ENCODE measurements at places on chromosomes 6 and 20.

GRCh38 chr6:138439546-138439945 is 35.5 kb downstream of the HEBP2 start:
- no peak for DNase-seq

GRCh38 chr20:49700411-49701185 is 13.1 kb downstream of the B4GALT5 start:
- no peak for DNase-seq

- no peak for DNase-seq
These were observed 1078.4 kb downstream of the KIF16B start for GRCh38 chr20:15494851-15495250.

DNA sequence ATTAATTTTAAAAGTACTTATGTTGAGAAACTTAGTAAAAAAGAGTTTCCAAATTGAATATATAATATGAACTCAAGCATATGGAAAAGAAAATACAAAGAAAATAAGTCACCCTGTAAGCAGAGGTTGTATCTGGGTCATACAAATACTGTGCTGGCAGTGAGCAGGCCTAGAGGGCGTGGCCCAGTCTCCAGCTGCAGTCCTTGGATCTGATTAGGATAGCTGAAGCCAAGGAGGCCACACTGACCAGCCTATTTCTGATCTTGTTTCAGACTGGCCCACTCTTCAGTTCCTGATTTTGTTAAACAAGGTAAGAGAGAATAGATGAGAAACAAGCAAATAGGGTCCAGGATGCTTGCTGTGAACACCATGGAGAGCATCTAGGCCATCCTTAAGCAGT is 228.8 kb downstream of the EPM2A start:
- no peak for DNase-seq

DNA sequence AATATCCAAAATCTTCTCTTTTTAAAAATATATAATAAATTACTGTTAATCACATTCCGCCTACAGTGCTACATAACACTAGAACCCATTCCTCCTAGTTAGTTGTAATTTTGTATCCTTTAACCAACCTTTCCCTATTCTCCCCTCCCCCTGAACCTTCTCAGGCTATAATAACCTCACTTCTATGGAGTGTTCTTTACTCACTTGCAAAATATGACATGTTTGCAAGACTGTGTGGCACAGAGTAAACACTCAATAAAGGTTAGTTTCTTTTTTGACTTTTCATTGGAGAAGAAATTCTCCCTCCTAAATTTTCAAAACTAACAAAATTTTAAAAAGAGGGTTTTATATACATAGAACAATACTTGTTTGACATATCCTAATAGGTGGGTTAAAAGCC is 147.0 kb downstream of the FOXA2 start:
- no peak for DNase-seq

DNA sequence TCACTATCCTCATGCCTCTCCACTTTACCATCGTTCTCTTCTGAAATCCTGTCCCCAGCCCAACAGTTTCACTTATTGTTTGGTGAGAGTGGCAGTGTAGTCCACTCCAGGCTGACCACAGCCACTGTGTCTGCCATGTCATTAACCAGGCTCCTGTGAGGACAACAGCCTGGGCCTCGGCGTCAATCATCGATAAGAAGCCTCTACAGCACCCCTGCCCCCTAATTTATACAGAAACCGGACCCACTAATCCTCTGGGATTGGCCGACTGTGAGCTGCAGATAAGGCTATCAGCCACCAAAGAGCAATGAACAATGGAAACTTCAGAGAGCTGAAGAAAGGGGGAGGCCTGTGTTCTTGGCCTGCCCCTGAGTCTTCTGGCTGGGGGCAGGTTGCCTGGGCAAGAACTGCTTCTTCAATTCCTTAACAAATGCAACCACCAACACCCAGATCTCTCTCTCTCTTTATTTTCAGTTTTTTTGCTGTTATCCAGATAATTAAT is 3.4 kb downstream of the EGFL8 start:
- DNase-seq: no peak

- no peak for DNase-seq
These were observed 11.0 kb downstream of the C6orf118 start for GRCh38 chr6:165298402-165298801.

- DNase-seq: no peak
These were observed 247.8 kb downstream of the RNF144B start for GRCh38 chr6:18634912-18635311.

- DNase-seq: no peak
These were observed 19.4 kb upstream of the SIRPA start for GRCh38 chr20:1875762-1876161.

DNA sequence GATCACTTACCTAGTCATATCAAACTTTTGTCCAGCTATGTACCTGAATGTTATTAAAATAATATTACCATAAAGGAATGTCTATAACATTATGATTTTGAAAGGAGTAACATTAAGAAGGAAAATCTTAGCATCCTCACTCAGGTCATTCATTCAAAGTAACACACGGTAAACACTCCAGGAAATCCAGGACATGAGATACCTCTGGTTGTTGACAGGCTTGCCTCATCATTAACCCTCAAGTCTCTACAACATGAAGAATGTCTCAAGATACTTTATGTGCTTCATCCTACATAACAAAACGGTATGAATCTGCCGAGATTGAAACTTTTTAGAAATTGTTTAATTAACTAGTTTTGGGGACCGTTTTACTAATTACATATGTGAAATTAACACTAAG is 690 bp upstream of the FILIP1 start:
- no peak for DNase-seq

GRCh38 chr6:89260832-89261231 is 43.7 kb upstream of the GABRR1 start:
- no peak for DNase-seq

DNA sequence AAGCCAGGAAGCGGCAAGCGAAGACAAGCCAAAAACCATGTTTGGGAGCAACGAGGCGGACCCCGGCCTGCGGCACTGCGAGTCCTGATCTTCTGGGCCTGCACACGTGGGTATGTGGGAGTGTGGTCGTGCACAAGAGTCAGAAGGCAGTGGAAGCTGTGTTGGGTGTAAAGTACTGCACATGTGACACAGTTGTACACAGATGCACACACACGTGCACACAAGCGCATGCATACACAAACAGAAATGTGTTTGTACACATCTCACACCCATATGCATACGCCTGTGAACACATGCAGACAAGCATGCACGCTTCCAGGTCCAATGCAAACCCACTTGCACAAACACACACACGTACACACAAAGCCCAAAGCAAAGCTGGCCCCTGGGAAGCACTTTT is 52.6 kb upstream of the SLCO4A1 start:
- no peak for DNase-seq

DNA sequence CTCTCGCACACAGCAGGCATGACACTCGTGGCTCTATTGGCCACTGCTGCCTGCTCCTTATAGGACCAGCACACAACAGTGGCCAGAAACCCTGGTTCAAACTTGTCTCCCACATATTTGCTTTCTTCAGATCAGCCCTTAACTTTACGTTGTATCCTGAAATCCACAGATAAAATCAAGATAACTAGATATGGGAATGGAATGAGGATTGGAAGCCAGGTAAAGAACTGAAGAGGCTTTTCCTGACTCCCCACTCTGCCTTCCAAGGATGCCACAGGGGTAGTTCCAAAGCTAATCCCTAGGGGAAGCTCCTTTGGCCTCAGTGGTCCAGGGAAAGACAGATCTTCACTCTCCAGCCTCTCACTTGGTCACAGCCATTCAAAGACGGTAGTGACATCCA is 86.5 kb downstream of the INSM1 start:
- no peak for DNase-seq

DNA sequence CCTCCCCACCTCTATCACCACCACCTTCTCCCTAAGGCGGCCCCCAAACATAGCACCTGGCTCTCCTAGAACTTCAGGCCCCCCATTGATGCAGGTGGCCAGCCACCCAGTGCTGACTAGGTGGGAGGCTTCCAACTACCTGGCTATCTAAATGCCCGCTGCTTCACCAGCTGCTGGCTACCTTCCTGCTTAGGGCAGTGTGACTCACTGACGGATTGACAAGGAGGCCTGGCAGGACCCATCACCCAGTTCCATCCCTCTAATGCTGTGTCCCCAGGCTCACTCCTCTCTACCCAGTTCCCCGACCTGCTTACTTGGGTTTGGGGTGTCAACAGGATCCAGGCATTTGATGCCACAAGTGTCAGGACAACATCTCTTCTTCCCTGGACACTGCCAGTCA is 1.1 kb downstream of the SLPI start:
- DNase-seq: no peak

- DNase-seq: no peak
These were observed 21.1 kb downstream of the BMP6 start for GRCh38 chr6:7747016-7747415.

DNA sequence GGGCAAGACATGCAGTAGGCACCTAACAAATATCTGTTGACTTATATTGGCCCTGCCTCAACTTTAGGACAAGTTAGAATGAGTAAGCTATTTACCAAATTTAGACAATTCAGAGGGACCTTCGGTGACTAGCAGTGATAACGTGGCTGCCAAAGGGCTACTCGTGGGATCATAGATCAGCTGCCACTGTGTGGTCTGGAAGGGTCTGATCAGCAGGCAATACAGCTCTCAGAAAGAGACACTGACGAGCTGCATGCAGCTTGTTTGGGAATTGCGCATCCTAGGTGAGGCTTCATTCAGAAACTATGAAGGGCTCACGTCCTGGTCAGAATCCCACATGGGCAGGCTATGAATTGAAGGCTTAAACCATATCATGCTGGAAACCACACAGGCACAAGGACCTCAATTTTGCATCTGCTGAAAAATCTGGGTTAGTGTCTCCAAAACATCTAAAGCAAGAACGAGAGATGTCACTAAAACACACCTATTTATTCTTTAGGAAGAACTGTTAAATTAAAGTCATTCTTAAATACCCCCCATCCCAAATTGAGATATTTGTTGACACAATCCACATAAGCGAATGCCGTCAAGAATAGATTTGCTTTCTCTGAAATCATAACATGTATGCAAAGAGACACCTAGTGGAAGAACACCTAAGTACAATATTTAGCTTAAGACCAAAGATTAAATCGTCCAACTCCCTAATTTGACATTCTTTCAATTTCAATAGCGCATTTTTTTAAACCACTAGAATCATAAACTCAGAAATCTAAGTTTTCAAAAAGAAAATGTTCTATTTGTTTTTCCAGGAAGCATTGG is 79.6 kb downstream of the IPCEF1 start:
- no peak for DNase-seq

DNA sequence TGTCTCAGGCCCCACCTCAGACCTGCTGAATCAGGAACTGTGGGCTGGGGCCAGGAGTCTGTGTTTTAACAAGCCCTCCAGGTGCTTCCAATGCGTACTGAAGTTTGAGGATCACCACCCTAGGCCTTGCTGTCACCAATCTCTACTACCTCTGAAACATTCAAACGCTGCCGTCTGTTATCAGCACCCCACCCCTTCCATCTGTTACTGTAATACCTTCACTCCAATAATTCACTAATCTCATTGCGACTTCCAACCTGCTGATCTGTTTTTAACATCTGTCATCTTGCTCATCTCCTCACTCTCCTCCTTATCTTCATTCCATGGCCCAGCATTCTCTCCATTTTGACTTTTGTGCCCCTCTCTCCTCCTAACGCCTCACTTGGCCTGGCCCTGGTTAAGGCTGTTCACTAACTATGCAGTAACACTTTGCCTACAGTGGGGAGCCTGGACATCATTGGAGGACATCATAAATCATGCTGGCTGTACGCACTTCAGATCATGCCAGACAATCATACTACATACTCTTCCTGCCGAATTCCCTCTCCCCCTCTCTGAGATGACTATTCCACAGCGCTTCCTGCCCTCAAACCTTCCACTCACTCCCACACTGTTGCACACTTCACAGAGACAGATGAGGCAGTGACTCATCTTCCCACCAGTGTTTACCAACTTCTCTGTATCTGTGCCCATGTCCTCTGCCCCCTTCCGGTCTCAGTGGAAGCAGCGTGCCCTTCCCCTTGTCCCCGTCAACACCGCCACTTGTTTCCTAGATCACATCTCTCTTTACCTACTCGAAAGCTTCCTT is 3.0 kb upstream of the GUCA1B start:
- no peak for DNase-seq

DNA sequence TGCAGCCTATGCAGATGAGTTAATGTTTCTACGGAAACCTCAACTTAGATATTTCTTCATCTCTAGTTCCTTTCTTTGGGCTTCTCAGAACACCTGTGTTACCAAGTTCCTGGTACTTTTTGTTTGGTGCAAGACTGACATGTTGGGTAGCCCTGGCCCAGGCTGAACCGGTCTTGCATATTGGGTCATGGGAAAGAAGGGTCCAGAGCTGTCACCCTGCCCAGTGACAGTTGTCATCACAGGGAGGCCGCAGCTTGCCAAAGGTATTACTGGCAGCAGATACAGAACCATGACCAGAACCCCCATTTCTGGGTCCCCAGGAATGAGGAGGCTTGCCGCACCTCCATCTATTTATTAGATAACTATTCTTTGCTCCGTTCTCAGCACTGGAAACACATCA is 40.2 kb downstream of the PDYN start:
- DNase-seq: no peak

All from ureter (tissue), 1 donor.